ENCODE measurements at places on chromosomes 1 and 21.

- no peak for DNase-seq
These were observed 15.6 kb downstream of the SLFNL1 start for GRCh38 chr1:41005876-41006275.

DNA sequence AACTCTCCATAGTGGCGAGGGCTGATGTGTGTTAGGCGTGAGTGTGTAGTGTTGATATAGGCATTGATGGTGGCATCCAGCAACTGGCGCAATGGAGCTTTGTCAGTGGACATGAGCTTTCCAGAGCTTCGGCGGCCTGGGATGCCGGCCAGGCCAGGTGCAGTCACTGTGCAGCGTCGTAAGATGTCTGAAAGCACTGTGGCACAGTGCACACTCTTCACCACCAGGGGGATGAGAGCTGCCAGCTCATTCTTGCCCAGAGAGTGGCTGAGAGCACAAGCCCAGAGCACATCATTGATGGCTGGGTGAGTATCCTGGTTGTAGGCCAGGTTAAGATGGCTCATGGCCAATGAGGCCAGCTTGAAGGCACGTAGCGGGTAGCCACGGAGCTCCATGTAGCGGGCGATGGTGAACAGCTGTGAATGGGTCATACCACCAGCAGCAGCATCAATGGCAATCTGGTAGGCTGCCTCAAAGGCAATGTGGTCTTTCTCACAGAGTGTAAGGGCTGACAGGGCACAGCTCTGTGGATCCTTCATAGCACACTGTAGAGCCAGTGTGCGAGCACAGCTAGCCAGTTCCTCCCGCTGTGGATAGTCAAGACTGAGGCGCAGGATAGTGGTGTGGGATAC lies 6.7 kb downstream of the UROD start:
- DNase-seq, result peak; percentile 4

DNA sequence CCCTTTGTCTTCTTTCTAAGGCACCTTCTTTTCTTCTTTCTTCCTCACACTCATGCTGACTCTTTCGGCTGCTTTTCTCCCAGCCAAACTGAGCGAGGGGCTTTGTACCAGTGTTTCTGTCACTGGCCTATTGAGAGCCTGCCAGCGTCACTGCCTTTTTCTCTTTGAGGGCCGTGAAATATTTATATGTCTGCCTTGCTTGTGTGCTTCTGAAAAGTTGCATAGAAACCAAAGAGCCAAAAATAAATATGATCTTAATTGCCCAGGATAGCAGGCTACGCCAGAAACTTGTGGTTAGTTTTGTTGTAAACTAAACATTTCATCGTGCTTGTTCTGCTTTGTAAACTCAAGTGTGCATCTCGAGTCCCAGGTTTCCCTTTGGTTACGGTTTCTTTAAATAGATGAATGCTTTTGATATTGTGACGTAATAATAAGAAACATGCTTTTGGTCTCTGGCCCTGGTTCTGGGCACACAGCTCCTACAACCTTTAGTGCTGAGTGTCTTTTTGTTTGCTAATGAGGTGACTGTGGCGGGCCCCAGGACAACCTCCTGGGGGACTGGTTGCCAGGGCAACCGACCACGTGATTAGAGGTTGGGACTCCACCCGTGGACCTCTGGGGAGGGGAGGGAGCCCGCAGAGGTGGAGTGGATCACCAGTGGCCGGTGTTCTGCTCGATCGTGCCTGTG lies 10.8 kb downstream of the SLC37A1 start:
- peak; percentile 23 for DNase-seq

DNA sequence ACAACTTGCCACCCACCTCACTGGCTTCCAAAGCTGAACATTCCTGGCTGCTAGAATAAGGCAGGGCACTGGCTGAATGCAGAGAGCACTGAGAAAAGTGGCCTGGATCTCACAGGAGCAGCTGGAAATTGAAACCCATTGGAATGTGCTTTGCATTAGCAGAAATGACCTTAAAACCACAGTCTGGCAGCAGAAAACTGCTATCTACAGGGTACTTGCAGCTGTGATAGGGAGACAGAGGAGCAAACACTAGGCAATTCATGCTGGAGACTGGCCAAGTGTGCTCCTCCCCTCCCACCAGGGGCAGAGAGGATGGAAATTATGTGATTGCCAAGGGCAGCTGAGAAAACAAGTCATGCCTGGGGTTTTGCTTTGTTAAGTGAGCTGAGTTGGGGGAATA lies 47.2 kb downstream of the HSD3B1 start:
- DNase-seq, result peak; percentile 14

GRCh38 chr21:39976800-39977199 lies 109.6 kb downstream of the PCP4 start:
- DNase-seq, result no peak

- DNase-seq, result no peak
These were observed 261.4 kb upstream of the USP25 start for GRCh38 chr21:15468368-15468767.

DNA sequence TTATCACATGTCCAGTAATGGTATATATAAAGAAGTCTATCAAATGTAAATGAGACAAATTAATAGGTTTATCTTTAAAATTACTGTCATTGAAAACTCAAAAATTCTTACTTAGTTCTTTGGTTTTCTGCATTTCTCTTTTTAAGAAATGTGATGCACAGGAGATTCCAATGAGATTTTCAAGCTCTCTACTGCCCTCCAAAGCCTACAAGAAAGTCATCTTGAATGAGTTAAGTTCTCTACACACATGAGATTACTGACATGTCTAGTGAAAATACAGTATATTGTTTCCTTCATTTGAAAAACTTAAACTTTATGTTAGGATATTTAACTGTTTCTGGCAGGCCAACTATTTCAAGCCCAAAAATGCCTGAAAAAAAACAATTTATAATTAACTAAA lies 68.8 kb downstream of the ITGB3BP start:
- DNase-seq, result no peak

DNA sequence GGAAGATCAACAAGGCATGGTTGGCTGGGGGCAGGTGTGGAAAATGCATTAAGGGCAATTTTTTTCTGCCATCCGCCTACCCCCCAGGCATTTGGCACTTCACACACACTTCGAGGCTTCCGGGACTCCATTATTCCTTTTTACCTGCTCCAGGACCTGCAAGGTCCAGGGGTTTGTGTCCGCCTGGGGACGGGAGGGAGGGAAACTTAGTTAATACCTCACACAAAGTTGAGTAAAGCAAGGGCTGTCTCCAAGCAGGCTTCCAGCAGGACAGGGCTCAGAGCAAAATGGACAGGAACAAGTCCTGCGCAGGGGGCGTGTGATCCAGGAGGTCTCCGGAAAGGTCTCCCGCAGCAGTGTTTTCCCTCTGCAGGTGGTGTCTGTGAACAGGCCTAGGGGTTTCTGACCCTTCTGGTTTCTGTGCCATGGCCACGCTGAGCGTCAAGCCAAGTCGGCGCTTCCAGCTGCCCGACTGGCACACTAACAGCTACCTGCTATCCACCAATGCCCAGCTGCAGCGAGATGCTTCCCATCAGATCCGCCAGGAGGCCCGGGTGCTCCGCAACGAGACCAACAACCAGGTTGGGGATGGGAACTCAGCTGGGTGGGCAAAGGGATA lies 712 bp downstream of the TEKT2 start:
- no peak for DNase-seq

- DNase-seq, result no peak
These were observed 109.2 kb upstream of the RUNX3 start for GRCh38 chr1:25039229-25039628.

GRCh38 chr1:69256036-69256435 lies 311.7 kb upstream of the LRRC7 start:
- no peak for DNase-seq

GRCh38 chr21:38229260-38229877 lies 27.4 kb upstream of the KCNJ15 start:
- DNase-seq, result no peak

Data from GM04503 (cell line).